ENCODE measurements at places on chromosomes 7 and 10. TPM values are rescaled to one million over a fixed set of nuclear protein-coding genes. Genes with fewer than 3 reads are reported as not detected.

The CASP7 gene
- polyA plus RNA-seq: 14.0 TPM

The MYL10 gene
- not detected for polyA plus RNA-seq

The CHRM2 gene
- polyA plus RNA-seq: not detected

The RAMP3 gene
- 14.2 TPM for polyA plus RNA-seq

The OGDHL gene
- 0.20 TPM for polyA plus RNA-seq

The MYO1G gene
- polyA plus RNA-seq: 45.6 TPM

The PROSER2 gene
- 1.6 TPM for polyA plus RNA-seq

The NPTX2 gene
- polyA plus RNA-seq: 6.0 TPM

The ZNF488 gene
- polyA plus RNA-seq: 0.02 TPM

The KEL gene
- 4.7 TPM for polyA plus RNA-seq

The SLC29A3 gene
- 7.7 TPM for polyA plus RNA-seq

The CYP3A4 gene
- not detected for polyA plus RNA-seq

The PSD gene
- polyA plus RNA-seq: 1.0 TPM

The PALD1 gene
- polyA plus RNA-seq: 19.7 TPM

The ZNF467 gene
- 15.2 TPM for polyA plus RNA-seq

The BHLHA15 gene
- 0.61 TPM for polyA plus RNA-seq

The EVX1 gene
- not detected for polyA plus RNA-seq

The POLR2J gene
- 96.4 TPM for polyA plus RNA-seq

The C10orf105 gene
- 0.08 TPM for polyA plus RNA-seq

The NUTM2D gene
- polyA plus RNA-seq: 2.0 TPM

The ETV1 gene
- 2.4 TPM for polyA plus RNA-seq

The SH2D4B gene
- polyA plus RNA-seq: 0.08 TPM

The DGKI gene
- 0.22 TPM for polyA plus RNA-seq

The EBLN1 gene
- not detected for polyA plus RNA-seq

The CACNB2 gene
- 0.17 TPM for polyA plus RNA-seq

The ANKRD61 gene
- polyA plus RNA-seq: not detected

The SLC37A3 gene
- polyA plus RNA-seq: 10.4 TPM

The MLXIPL gene
- 0.13 TPM for polyA plus RNA-seq

Measured in spleen (tissue), 13 donors.